NCI-H1694 (cell line): ENCODE measurements at places on chromosomes 2 and 18.

DNA sequence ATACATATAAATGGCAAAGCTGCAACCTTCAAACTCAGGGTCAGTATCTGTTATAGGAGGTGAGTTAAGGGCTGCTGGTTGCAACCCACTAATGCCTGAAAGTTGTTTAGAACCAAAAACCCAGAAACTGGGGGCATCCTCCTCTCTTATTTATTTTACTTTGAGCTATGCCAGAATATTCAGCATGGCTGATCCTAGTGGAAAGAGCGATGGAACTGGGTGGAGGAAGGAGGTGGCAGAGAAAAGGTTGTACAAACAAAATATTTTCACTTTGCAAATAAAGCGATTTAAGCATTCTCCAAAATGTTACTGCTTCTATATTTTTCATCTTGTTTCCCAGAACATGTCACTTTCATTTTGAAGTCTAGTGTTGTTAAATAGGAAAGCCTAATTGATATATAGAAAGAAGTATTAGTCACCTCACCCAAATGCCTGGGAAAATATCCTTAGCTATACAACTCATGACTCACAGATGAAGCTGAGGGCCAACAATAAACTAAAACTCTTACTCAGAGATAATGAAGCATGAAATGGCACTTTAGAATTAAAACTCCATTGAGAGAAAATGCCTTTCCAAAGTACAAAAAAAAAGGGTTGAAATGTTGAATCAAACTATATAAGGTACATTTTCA lies 251.4 kb upstream of the UBE2E3 start:
- no peak for DNase-seq

GRCh38 chr18:43720041-43720440 lies 442.8 kb upstream of the SYT4 start:
- no peak for DNase-seq

DNA sequence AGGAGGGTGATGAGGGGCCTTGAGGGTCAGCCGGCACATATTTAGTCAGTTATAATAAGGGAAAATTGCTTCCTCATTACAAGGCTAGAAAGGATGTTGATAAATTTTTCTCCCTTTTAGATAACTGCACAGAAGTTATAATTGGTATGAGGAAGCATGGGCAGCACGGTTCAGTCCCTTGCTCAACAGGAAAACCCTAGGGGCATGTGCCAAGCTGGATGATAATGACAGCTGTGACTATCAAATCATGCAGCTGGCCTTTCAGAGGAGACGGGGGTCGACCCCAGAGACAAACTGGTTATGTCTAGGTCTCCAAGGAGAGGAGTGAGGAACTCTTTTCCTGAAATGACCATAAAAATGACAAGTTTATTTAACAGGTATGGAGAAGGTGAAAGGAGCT lies 448.1 kb upstream of the VRK2 start:
- no peak for DNase-seq

DNA sequence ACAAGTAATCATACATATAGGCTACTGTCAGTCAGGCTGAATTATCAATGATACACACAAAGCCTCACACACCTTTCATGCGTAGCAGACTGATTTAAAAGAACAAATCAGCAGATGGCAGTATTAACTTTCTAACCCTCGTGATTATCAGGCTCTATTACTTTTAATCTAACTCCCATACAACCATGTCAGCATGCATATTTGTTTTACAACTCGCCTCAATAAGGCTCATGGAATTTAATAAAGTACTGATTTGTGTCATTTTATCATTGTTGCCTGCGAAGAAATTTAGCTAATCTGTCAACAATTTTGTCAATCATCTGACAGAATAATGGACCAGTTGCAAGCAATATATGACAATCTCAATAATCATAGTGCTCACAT lies 82.8 kb downstream of the SLC25A12 start:
- DNase-seq: peak; percentile 56

- no peak for DNase-seq
Measured at GRCh38 chr2:220273082-220273481, 645.7 kb downstream of the SLC4A3 start.

DNA sequence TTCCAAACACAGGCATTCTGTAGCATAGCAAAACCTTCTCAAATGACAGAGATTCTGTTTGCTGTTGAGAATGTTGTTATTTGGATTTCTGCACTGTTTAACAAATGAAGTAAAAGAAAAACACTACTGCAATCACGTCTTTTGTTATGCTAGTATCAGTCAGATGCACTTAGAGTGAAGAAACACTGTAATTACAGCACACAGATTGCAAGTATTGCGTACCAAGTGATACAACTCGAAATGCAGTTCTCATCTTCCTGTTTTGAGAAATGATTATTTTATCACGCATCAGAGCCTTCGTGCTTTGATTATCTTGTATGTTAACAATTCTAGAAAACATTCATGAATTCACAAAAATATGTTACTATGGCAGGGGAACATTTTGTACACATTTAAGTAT lies 41.8 kb upstream of the KLF11 start:
- DNase-seq: no peak

DNA sequence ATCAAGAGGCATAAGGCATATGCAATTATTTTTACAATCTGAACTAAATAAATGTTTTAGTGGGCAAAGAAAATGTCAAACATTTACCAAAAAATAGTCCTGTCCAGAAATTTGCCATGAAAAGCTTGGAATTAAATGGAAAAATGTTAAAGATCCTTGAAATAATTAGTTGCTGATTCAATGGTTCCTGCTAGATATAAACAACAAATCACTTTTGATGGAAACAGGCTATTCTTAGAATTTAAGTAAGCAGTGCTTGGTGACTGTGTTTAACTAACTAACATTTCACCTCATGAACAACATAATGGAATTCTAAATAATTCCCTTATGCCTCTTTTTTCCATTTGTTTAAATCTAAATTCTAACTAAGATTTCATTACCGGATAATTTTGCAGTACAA lies 3.9 kb downstream of the RND3 start:
- no peak for DNase-seq

DNA sequence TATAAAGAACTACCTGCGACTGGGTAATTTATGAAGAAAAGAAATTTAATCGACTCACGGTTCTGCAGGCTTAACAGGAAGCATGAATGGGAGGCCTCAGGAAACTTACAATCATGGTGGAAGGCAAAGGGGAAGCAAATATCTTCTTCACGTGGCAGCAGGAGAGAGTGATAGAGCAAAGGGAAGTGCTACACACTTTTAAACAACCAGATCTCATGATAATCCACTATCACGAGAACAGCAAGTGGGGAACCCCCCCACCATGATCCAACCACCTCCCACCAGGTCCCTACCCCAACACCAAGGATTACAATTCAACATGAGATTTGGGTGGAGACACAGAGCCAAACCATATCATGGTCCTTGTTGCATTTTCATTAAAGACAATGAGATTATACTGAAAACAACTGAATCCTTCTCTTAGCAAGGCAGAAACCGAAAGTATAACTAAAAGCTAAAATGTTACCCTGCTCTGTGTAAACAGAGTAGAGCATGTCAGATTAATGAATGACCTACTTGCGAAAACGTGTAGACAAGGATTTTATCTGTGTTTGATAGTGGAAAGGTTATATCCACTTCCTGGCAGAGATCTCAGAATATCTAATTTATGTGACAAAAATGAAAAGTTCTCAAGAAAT lies 60.1 kb upstream of the RBBP8 start:
- DNase-seq: no peak

- DNase-seq: no peak
Measured at GRCh38 chr2:112718863-112719370, 1.9 kb upstream of the NT5DC4 start.

- no peak for DNase-seq
Measured at GRCh38 chr2:149743842-149744448, 156.4 kb upstream of the MMADHC start.

- peak; percentile 22 for DNase-seq
Measured at GRCh38 chr2:230068651-230069055, at the start of gene SLC16A14. Gene SLC16A14, minus strand, starts transcription at chr2:230068924. Its CDS starts 9,572 bp downstream, at chr2:230059352.

DNA sequence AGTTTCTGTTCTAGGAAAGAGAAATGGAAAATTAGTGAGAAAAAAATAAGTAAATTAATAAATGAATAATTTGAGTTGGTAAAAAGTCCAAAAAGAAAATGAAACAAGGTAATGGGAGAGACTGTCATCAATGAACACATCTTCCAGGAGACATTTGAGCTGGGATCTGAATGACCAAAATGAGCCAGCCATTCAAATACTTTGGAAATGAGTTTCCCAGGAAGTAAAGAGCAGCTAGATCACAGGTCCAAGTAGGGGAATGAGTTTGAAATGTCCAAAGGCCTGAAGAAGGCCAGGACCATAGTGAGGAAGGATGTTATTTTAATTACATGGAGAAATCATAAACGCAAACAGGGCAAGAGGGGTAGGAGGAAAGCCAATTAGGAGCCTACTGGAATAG lies 6.6 kb upstream of the DNAH7 start:
- no peak for DNase-seq

- DNase-seq: peak; percentile 16
Measured at GRCh38 chr18:23740105-23740830, 51.0 kb downstream of the LAMA3 start.

DNA sequence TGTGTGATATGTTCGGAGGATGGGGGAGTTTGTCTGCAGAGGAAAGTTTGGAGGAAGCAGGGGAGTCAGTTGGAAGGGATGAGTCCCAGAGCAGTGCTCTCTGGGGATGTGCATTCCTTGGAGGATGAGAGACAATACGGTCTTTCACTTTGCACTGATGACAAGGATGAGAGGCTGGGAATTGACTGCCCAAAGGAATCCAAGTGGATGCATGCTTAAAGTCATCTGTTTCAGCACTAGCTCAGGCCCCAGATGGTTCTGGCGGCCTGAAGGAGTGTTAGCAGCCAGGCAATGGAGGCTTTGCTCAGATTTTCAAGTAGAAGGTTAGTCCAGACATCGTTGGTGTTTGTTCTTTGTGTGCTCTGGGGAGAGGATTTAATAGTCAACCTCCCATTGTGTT lies 100.2 kb downstream of the CRIM1 start:
- no peak for DNase-seq

DNA sequence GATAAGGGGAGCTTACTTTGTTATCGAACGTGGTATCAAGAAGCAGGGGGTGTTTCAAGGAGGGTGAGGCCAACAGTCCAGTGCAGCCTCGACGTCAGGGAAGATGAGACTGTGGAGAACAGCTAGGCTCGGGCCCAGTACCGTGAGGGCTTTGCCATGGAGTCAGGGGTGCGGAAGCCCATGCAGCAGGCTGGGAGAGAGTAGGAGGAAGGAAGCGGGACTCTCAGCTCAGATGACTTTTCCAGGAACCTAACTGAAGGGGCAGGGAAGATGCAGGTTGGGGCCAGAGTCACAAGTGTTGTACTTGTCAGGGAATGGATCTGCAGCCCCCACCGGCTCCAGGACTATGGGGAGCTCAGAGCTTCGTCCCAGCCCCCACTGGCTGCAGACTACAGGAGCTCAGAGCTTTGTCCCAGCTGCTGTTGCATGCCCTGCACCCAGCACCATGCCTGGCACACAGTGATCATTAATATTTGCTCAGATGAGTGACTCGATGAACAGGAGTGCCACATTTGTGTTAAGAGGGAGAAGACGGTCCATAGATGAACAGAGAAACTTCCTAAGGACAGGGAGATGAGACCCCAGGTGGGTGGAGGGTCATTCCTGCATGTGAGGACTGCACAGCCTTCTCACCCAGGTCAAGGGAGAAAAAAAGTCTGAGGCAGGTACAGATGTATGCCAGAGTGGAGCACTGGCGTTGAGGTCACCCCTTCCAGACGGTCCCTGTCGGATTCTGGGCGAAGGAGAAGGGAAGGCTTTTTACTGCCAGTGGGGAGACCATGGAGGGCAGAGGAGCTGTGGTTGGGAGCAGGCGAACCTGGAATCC lies 36.4 kb downstream of the PTGR3 start:
- DNase-seq: no peak

DNA sequence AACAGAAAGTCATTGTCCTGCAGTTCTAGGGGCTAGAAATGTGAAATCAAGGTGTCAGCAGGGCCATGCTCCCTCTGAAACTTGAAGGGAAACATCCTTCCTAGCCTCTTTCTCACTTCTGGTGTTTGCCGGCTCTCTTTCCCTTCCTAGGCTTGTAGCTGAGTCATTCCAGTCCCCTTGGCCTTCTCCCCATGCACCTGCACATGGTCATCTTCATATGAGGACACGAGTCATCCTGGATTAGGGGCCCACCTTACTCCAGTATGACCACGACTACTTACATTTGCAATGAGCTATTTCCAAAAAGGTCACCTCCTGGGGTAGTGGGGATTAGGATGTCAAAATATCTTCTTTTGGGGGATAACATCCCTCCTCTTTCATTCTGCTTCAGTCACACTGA lies 168.5 kb upstream of the CXCR4 start:
- no peak for DNase-seq

DNA sequence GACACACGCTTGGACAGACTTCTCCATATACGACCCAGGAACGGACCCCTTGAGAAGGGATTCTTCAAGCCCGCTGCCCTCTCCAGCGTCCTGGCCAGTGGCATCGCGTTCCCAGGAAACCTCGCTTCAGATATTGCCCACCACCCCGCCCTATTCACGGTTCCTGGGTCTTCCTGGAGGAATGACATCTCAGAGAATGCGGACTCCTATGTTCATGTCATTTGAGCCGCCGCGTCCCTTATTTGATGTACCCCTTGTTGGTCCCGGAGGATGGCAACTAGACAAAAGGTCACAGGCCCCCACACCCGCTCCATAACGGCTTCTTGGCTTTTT lies 588 bp upstream of the CCDC93 start:
- no peak for DNase-seq

DNA sequence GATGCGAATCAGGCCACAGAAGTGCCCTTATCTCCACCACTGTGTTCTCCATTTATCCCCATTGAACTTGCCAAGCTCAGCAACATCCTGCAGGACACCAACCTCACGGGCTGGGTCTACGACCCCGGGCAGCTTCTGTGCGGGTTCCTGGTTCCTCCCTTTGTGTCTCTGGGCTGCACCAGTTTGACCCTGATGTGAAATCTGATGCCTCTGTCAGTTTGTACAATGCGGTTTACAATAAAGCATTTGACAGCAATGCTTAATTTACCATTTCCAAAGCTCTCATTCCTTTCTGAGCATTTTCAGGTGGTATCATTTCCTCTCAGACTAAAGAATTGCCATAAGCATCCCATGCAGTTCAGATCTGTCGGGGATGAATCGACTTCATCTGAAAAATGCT lies 3.3 kb upstream of the TMEM18 start:
- DNase-seq: no peak

DNA sequence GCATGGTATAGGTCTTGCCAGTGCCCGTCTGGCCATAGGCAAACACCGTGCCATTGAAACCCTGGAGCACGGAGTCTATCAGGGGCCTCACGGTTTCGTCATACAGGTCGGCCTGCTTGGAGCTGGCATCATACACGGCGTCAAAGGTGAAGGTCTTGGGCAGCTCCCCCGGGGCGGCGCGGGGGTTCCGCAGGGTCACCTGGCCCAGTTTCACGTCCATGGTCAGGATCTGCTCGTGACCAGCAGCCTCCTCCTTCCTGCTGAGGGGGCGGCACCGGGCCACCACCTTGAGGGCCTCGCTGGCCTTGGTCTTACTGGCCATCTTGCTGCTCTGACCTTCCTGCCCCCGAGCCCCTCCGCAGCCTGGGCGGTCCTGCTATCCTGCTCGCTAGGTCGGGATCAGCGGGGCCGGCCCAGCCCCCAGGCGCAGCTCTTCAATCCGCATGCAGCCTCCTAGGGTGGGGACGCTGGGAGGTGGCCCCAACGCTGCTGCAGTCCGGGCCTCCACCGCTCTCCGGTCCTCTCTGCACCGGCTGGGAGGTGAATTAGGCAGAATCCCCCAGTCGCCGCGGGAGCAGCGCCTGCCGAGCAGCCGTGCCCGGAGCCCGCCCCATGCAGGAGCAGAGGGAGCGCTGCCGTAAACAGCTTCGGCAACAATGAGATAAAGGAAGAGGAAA lies 563 bp downstream of the KIF3C start:
- DNase-seq: no peak
